ENCODE measurements at places on chromosomes 2 and 18. TPM values are rescaled to one million over a fixed set of nuclear protein-coding genes. Genes with fewer than 3 reads are reported as not detected.

DNA sequence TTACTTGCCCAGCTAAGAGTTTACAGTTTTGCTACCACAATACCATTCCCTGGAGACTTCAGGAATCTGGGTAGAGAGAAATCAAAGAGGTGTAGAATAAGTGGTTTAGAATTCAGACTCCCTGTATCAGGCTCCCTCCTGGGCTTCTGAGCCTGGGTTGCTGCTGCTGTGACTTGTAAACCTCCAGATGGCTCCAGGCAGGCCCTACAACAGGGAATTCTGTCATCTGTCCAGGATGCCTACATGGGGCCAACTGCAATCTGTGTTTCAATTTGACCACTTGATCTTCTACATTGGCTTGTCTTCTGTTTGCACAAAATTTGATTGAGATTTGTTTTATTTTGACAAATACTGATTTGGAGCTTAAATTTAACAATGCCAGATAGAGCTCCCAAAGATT is 183.9 kb downstream of the RAD51AP2 start:
- no peak for DNase-seq
- H3K36me3 ChIP-seq, result no peaks in the 10 kb centered on the region
- H3K27ac ChIP-seq, result no peak overlapping the region
- no peaks in the 10 kb centered on the region for H3K4me1 ChIP-seq
- no peaks in the 10 kb centered on the region for H3K27me3 ChIP-seq

ZAP70 gene
- total RNA-seq, result 0.44 TPM

- H3K36me3 ChIP-seq, result no peaks in the 10 kb centered on the region
- no peak overlapping the region for H3K27ac ChIP-seq
- H3K27me3 ChIP-seq, result peaks cover 6% of the 10 kb centered on the region
- no peak overlapping the region for H3K4me3 ChIP-seq
- DNase-seq, result no peak
These were observed 22.6 kb upstream of the FZD5 start for GRCh38 chr2:207792244-207792785.

KCNK3 gene
- total RNA-seq, result 8.5 TPM

- H3K36me3 ChIP-seq, result no peaks in the 10 kb centered on the region
- peaks cover 56% of the 10 kb centered on the region for H3K4me1 ChIP-seq
- H3K27ac ChIP-seq, result peak overlapping the region; percentile 99
- no peak for DNase-seq
- peak overlapping the region; percentile 4 for H3K4me3 ChIP-seq
These were observed 24.5 kb upstream of the CD28 start for GRCh38 chr2:203681978-203682377.

DNA sequence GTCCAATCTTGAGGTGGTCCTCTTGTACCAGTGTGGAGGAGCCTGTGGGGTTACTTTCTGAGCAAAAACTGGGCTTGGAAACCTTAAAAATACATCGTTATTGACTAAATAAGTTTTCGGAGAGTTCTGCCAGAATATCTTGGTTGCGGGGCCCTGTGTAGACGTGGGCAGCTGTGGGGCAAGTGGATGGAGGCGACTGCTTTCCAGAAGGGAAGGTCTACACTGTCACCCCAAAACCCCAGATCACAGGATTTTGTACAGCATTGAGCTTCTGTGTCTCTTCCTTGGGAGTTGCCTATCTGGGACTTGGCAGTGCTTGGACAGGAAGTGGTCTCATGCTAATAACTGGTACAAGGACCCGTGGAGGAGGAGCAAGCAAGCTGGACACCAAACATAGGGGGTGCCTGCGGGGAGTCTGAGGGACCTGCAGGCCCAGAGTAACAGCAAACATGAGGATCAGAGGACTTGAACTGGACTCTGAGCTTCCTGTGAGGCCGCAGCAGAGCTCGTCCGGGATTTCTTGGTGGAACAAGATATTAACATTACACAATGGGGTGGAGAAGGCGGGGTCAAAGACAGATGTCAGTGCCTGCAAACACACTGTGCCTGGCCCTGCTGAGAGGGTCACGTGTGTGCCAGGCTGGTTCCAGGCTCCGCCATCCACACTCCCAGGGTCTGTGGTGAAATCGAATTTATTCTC is 48.0 kb upstream of the CTLA4 start:
- H3K36me3 ChIP-seq, result no peaks in the 10 kb centered on the region
- no peak overlapping the region for H3K4me3 ChIP-seq
- DNase-seq, result peak; percentile 59
- H3K27ac ChIP-seq, result no peak overlapping the region
- peaks cover 12% of the 10 kb centered on the region for H3K4me1 ChIP-seq

- no peaks in the 10 kb centered on the region for H3K27me3 ChIP-seq
- no peak overlapping the region for H3K4me3 ChIP-seq
- DNase-seq, result no peak
These were observed 431.5 kb downstream of the RNF144A start for GRCh38 chr2:7348761-7349160.

GRCh38 chr18:31970617-31971016 is 27.7 kb upstream of the TRAPPC8 start:
- peaks cover 2% of the 10 kb centered on the region for H3K27me3 ChIP-seq
- no peaks in the 10 kb centered on the region for H3K36me3 ChIP-seq
- DNase-seq, result no peak
- H3K4me3 ChIP-seq, result no peak overlapping the region
- H3K27ac ChIP-seq, result no peak overlapping the region

DNA sequence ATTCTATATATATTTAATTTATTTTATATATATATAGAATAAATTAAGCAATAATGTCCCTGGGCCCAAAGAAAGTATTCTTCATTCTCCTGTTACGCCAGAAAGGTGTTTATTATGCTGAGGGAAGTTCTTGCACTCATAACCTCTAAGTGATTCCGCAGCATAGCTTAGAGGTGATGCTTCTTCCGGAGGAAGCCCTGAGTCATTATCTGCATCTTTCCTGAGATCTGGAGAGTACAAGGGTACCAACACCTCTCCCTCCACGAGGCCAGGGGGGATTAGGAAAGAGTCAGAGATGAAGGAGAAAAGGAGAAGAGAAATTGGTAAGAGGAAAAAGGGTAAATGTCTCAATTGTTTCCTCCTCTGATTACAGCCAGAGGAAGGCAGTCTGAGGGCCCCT is 43.1 kb upstream of the RTN4 start:
- DNase-seq, result no peak
- H3K4me3 ChIP-seq, result no peak overlapping the region
- peaks cover 21% of the 10 kb centered on the region for H3K4me1 ChIP-seq
- no peaks in the 10 kb centered on the region for H3K27me3 ChIP-seq
- H3K27ac ChIP-seq, result peak overlapping the region; percentile 35

DNA sequence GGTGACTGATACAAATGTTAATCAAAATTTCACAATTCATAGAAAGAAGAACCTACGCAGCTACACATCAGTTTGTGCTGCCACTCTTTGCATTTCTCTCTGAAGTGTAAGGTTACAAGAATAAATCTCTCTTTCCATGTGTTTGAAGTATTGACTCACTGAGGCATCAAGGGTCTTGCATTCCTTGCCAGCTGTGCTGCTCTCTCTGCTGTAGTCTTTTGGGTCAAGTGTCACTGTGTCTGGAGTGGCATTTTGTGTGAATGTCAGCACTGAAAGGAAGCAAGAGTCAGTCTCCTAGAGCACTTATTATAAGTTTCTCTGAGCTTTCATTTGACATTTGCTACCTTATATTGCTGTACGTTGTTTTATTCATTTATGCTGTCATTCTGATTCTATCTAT is 1696.1 kb upstream of the LRRTM1 start:
- no peak overlapping the region for H3K27ac ChIP-seq
- H3K36me3 ChIP-seq, result no peaks in the 10 kb centered on the region
- H3K4me1 ChIP-seq, result no peaks in the 10 kb centered on the region
- DNase-seq, result no peak

DNA sequence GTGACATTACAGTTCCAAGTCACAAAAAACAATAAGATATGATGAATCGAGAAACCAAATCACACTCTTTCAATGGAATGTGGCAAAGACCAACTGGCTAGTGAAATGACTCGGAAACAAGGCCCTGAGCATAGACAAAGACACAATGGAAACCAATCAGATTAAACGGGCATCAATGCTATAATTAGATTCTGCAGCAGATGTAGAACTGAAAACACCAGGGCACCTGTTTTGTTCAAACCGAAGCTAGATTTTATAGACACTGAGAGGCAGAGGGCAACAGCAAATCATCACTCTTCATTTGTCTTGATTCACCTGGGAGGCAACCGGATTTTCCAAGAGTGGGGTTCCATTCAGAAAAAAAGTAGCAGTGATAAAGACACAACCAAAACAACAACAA is 92.8 kb upstream of the BARD1 start:
- H3K4me1 ChIP-seq, result no peaks in the 10 kb centered on the region
- no peak overlapping the region for H3K4me3 ChIP-seq
- H3K27ac ChIP-seq, result no peak overlapping the region
- H3K27me3 ChIP-seq, result no peaks in the 10 kb centered on the region
- H3K36me3 ChIP-seq, result no peaks in the 10 kb centered on the region

DNA sequence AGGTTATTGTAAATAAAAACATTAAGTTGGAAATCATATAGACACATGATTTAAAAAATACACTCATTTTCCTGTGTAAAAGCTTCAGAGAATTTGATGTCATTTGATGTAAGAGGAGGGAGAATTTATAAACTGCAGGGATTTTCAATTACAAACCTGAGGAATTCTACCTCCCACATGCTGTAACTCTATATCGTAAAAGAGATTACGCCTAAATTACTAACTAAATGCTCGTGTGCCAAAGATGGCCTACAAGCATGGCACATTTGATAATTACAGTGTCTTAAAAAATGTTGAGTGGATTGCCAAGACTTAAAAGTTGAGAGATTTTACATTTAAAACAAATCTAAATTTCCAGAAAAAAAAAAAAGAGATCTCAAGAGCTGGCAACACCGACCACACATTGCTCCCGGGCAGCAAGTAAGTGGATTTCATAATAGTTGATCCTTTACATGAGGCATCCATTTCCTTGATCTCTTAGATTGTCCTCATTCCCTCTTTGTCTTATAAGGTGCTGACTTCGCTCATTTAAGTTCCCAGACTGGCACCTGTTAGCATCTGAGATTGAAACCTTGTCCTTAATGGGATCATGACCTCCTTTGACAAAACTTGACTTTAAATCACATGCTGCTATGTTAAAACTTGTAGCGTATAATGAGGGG is 840.3 kb upstream of the ZEB2 start:
- H3K36me3 ChIP-seq, result no peaks in the 10 kb centered on the region
- no peak overlapping the region for H3K27ac ChIP-seq
- no peak for DNase-seq
- peaks cover 11% of the 10 kb centered on the region for H3K4me1 ChIP-seq
- H3K27me3 ChIP-seq, result no peaks in the 10 kb centered on the region

DNA sequence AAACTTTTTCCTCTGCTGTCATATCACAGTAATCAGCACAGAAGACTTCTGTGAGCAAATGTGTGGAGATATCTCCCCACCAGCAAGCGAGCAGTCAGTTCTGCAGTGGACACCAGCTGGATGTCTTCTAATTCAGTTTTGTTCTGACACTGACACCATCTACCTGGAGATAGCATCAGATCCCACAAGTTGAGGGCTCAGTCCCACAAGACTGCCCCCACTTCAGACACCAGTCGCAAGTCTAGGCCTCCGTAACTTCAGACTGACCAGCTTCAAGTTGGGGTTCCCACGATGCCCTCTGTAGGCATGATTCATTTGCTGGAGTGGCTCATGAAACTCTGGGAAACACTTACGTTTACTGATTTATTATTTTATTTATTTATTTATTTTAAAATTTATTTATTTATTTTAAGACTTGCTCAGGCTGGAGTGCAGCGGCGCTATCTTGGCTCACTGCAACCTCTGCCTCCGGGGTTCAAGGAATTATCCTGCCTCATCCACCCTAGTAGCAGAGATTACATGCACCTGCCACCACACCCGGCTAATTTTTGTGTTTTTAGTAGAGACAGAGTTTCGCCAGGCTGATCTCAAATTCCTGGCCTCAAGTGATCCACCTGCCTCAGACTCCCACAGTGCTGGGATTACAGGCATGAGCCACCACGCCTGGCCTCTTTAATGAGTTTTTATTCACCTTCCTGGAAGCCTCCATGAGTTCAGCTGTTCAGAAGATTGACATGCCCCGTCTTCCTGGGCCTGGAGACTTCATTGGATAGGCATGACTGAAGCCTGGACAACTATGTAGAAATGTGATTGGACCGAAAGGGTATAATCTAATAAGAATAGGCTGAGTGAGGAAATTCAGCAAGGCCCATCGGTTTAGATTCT is 55.7 kb downstream of the PAPOLG start:
- no peak overlapping the region for H3K4me3 ChIP-seq
- DNase-seq, result no peak
- no peaks in the 10 kb centered on the region for H3K36me3 ChIP-seq
- no peak overlapping the region for H3K27ac ChIP-seq
- peaks cover 21% of the 10 kb centered on the region for H3K27me3 ChIP-seq

SFXN5 gene
- 12.7 TPM for total RNA-seq

CUL3 gene
- 72.6 TPM for total RNA-seq

- no peak overlapping the region for H3K4me3 ChIP-seq
- no peak for DNase-seq
- no peaks in the 10 kb centered on the region for H3K27me3 ChIP-seq
- no peak overlapping the region for H3K27ac ChIP-seq
- H3K36me3 ChIP-seq, result no peaks in the 10 kb centered on the region
- no peaks in the 10 kb centered on the region for H3K4me1 ChIP-seq
These were observed 311.5 kb upstream of the GYPC start for GRCh38 chr2:126344493-126344892.

INHBB gene
- 0.50 TPM for total RNA-seq

TDRD15 gene
- total RNA-seq, result not detected

TNFRSF11A gene
- not detected for total RNA-seq

DNMT3A gene
- total RNA-seq, result 85.2 TPM

DNA sequence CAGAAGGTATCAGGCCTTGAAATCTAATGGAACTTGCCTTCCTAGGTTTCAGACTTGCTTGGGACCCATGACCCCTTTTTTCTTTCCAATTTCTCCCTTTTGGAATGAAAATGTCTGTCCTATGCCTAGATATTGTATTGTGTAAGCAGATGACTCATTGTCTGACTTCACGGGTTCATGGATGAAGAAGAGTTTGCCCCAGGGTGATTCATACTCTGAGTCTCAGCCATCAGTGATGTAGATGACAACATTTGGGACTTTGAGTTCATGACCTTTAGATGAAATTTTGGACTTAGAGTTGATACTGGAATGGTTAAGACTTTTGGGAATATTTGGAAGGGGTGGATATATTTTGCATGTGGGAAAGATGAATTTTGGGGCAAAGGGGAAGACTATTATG is 11.2 kb upstream of the SCYGR5 start:
- H3K4me1 ChIP-seq, result peaks cover 17% of the 10 kb centered on the region
- H3K36me3 ChIP-seq, result no peaks in the 10 kb centered on the region
- H3K27me3 ChIP-seq, result no peaks in the 10 kb centered on the region
- no peak overlapping the region for H3K27ac ChIP-seq
- no peak for DNase-seq

LINC00305 gene
- total RNA-seq, result not detected

DNA sequence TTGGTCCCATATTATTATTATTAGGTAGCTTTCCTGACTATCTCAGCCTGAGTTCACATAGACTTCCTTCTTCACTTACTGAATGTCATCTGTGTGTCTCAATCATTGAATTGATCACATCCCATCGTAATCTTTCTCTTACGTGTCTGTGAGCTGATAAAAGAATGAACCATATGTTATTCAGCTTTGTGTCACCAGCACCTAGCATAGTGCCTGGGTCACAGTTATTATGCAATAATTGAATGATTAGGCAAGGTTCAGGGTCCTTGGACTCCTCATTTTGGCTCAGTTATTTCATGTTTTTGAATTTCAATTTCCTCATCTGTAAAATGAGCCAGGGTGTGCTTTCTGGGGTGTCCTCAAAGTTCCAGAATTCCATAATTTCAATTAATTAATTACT is 107.2 kb downstream of the ZEB2 start:
- peaks cover 63% of the 10 kb centered on the region for H3K36me3 ChIP-seq
- H3K4me3 ChIP-seq, result no peak overlapping the region
- H3K27ac ChIP-seq, result no peak overlapping the region

- no peak for DNase-seq
- H3K4me1 ChIP-seq, result no peaks in the 10 kb centered on the region
- H3K4me3 ChIP-seq, result no peak overlapping the region
- H3K27me3 ChIP-seq, result peaks cover 21% of the 10 kb centered on the region
These were observed 180.8 kb downstream of the MBD2 start for GRCh38 chr18:54043484-54044251.

PAX3 gene
- total RNA-seq, result 2.3 TPM

ASB1 gene
- 33.9 TPM for total RNA-seq
